ENCODE measurements at places on chromosomes 16 and 17.

DNA sequence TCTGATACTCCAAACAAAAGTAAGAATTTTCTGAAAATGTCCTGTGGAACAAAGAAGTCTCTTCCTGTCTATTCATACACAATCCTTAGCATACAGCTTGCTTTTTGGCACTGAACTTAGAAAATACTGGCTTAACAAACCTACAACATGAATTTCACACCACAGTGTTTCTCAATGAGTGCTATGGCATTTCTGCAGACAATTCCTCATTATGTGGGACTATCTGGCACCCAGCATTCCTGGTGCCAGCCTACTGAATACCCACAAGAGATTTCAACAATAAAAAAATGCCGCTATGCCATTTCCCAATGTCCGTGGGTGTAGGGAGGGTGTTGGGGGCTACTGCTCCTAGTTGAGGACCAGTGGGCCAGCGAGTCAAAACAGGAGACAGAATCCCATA lies 62.1 kb downstream of the ZNF652 start:
- no peak for DNase-seq

DNA sequence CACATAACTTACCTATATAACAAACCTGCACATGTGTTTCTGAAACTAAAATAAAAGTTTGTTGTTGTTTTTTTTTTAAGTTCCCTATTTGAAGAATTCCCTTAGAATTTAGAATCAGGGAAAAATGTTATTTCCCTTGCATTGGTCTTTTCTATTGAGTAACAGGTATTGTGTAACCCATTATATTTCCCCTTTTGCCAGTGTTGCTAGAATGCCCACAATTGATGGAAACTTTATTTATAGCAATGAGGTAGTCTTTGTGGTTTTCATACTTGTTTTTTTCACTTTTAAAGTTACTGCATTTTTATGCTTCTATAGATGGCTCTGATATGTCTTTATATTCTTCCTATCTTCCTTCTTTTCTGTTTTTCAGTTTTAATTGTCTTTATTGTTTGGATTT lies 3.9 kb downstream of the NLRP1 start:
- DNase-seq = no peak

GRCh38 chr16:67514382-67514828 lies 14.2 kb upstream of the RIPOR1 start:
- peak; percentile 65 for DNase-seq

- no peak for DNase-seq
Observed at GRCh38 chr17:31275116-31275515, 21.9 kb downstream of the OMG start.

GRCh38 chr16:87062569-87063442 lies 254.4 kb downstream of the C16orf95 start:
- peak; percentile 80 for DNase-seq

- no peak for DNase-seq
Observed at GRCh38 chr17:52147872-52148271, 10.6 kb downstream of the CA10 start.

DNA sequence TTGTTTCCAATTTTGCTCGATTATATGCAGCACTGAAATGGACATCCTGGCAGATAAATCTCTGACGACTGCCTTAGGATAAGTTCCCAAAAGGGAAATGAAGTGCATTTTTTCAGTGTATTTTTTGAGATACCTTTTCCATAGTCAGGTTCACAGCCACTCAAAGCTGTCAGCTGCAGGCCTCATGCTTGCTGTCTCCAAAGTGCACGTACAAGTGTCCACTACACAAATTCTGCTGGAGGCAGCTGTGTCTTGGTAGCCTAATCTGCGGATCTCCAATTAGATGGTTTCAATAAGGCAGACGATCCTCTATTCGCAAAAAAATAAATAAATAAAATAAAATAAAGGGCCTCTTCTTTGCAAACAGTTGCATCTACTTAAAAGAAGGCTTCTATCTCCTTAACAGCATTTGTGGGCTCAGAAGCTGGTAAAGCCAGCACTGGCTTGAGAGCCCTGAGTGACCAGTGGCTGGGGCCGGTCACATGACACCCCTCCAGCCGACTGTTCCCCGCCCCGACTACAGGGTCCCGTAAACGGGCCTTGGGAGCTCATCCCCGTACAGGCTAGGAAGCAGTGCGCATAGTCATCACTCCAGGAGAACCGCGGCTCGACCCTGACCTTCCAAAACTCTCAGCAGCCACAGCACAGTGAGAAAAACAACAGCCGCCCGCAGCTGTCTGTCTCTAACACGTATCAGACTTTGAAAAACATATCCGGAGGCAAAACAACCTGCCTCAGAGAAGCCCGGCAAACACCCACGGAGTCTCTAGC lies 18.8 kb downstream of the RPH3AL start:
- peak; percentile 79 for DNase-seq

GRCh38 chr16:63363738-63364137 lies 1327.5 kb upstream of the CDH8 start:
- DNase-seq = no peak

DNA sequence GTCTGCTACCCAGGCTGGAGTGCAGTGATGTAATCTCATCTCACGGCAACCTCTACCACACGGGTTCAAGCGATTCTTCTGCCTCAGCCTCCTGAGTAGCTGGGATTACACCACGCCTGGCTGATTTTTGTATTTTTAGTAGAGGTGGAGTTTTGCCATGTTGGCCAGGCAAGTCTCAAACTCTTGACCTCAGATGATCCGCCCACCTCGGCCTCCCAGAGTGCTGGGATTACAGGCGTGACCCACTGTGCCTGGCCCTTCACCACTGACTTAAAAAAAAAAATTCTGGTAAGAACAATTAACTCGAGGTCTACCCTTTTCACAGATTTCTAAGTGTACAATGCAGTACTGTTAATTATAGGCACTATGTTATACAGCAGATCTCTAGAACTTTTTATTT lies 279.4 kb downstream of the PARN start:
- DNase-seq = no peak

DNA sequence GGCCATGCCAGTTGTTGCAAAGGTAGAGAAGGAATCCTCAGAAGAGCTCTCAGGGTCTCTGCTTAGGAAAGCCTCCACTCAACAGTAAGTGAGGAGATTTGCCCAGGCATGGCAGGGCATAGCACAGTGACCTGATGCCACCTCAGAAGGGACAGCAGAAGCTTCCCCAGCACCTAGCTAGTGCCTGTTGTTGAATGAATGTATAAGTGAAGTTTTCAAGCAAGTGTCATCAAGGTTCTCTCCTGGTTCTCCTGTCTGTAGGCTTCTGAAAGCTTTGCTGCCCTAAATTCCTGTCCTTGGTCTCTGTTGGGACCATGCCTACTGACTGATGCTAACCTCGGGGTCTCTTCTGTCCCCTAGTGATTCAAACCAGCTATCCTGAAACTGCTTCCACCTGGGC lies 114.9 kb upstream of the TBX2 start:
- no peak for DNase-seq

- no peak for DNase-seq
Observed at GRCh38 chr17:2656283-2656682, 55.3 kb downstream of the CLUH start.

GRCh38 chr17:80322864-80323263 lies 62.2 kb downstream of the RNF213 start:
- no peak for DNase-seq

Measured in ecto neural progenitor cell (in vitro differentiated cells).